ENCODE measurements at places on chromosomes 11 and 22.

- DNase-seq = no peak
Observed at GRCh38 chr22:37559901-37560607, at the start of gene CDC42EP1. TSS of gene CDC42EP1 (plus strand) at chr22:37560480. CDS start at chr22:37566350, 5,870 bp downstream.

GRCh38 chr11:47536915-47537314, 16.0 kb downstream of the CELF1 start:
- no peak for DNase-seq

GRCh38 chr11:19160847-19161246, 40.9 kb downstream of the CSRP3 start:
- DNase-seq = no peak

- DNase-seq = no peak
Observed at GRCh38 chr11:41660585-41660984, 201.1 kb upstream of the LRRC4C start.

- no peak for DNase-seq
Observed at GRCh38 chr11:15956302-15956701, 400.0 kb downstream of the SOX6 start.

DNA sequence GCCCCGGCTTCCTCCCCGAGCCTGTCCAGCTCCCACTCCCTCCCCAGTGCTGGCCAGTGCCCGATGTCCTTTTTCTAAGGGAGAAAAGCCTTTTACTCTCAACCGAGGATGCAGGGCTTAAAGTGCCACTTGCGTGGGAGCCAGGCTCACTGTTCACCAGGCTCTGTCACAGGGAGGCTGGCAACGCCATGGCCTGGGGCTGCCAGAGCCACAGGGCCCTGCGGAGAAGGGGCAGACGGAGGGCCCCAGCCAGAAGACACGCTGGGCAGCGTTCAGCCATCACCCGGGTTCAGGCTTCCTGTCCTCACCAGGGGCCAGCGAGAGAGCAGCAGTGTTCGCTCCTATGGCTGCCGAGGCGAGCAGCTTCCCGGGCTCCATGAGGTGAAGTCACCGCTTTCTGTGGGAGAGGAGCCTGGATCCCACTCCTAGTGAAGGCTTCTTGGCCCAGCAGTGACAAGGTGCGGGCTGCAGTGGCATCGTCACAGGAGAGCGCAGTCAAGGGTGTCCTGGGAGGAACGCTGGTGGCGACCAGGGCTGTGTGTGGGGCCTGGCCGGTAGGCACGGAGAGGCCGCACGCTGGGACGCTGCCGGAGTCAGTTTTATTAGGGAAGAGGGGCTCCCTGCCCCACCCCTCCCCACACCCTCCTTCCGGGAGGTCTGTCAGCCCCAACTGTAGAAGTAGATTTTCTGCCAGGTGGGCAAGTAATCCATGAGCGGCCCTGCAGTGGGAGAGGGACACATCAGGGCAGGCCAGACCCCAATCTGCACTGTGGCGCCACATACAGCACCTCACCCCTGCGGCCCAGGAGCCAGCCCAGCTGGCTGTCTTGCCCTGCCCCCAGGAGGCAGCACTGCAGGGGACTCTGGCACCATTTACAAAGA, 2.8 kb upstream of the FREY1 start:
- no peak for DNase-seq

- no peak for DNase-seq
Observed at GRCh38 chr22:32422062-32422461, 10.0 kb upstream of the RTCB start.

DNA sequence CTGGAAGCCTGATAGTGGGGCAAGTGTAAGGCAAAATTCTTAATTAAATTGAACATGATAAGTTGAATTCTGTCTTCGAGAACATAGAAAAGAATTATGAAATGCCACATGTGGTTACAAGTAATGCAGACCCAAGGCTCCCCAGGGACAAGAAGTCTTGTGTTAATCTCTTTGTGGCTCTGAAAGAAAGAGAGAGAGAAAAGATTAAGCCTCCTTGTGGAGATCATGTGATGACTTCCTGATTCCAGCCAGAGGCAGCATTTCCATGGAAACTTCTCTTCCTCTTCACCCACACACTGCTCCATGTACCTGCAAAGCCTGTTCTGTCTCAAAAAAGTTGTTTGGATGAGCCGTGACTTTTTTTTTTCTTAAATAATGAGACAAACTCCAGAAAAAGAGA, 1.9 kb upstream of the TYR start:
- DNase-seq = no peak

- DNase-seq = no peak
Observed at GRCh38 chr11:47443028-47443700, 5.8 kb downstream of the RAPSN start.

DNA sequence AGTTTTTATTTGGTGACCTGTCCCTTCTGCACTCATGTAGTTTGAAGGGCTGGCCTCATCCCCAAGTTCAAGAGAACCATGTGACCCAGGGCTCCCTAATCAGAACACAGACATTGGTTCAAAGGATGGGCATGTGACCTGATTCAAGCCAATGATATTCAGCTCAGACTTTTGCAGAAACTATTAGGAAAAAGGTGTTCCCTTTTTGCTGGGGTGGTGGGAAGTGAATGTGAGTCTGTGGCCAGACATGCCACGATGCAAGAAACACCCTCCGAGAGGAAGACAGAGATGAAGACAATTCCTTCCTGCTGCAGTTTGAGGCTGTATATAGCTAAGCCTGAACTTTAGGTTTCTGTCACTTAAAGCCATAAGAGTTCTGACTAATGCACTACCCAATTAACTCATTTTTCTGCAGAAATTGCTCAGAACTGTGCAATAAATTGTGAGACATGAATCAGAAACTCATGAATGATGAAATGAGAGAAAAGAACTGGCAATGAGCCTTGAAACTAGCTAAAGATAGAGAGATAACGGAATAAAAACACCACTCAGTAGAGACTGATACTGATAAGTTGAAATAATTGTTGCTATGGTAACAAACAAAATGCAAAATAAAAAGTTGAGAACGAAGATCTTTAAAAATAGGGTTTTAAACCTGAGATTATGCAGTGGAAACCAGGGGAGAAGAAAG, 9.2 kb upstream of the MAPK1 start:
- no peak for DNase-seq

- no peak for DNase-seq
Observed at GRCh38 chr11:101812546-101812945, 102.3 kb upstream of the CEP126 start.

GRCh38 chr11:19723572-19724342, 11.1 kb downstream of the NAV2 start:
- no peak for DNase-seq

DNA sequence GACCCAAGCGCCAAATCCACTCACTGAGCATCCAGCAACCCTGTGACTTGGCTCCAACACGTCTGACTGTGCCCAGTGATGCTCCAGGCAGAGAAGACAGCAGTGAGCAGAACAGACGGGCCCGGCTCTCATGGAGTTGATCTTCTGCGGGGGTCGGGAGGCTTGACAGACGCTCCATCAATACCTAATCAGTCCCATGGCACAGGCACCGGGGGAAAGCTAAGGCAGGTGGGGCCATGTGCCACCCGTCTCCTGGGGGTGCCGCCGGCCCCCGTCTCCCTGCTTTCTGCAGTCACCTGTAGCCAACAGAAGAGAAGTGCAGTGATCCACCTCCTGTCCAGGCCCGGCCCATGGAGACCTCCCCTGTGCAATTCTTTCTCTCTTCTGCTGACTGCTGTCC, 47.5 kb downstream of the LINC01488 start:
- DNase-seq = no peak

DNA sequence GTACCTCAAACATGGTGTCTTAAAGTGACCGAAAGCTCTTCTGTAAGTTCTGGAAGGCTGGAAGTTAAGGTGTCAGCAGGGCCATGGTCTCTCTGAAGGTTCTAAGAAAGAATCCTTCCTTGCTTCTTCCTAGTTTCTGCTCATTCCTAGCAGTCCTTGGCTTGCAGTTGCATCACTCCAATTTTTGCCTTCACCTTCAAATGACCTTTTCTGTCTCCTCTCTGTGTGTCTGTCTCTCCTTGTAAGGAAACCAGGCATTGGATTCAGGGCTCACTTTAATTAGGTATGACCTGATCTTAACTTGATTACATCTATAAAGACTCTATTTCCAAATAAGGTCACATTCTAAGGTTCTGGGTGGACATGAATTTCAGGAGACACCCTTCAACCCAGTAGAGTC, 8.7 kb downstream of the AASDHPPT start:
- DNase-seq = no peak

DNA sequence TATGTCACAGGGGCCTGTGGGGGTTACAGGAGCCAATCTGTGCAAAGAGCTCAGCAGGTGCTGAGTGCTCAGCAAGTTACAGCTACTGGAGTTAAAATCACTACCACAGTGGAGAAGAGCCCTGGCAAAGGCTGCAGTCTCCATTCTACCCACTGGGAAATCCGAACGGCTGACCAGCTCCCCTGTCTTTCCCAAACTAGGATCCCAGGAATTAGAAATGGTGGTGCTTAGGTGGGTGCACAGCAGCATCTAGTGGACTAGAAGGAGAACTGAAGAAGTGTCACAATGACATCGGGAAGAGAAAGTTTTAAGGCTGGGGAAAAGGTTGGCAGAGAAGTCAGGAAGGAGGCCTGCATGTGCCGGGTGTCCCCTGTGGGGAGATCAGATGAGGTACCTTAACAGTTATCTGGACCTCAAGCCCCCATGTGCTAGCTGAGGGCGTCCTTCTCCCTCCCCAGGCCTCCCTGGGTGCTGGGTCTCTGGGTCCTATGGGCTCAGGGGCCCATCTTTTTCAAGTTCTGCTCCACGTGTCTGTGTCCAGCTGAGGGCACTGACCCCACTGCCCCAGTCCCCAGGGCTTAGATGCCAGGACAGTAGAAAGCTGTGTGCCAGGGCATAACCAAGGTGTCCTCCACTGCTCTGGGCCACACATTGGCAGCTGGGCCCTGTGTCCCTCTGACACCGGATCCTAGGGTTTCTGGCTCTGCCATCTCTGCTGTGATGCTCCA, 1.9 kb downstream of the PIWIL3 start:
- no peak for DNase-seq

- DNase-seq = no peak
Observed at GRCh38 chr11:125264100-125265022, 99.8 kb downstream of the PKNOX2 start.

GRCh38 chr11:93579187-93579751, 36.1 kb upstream of the SMCO4 start:
- DNase-seq = no peak

DNA sequence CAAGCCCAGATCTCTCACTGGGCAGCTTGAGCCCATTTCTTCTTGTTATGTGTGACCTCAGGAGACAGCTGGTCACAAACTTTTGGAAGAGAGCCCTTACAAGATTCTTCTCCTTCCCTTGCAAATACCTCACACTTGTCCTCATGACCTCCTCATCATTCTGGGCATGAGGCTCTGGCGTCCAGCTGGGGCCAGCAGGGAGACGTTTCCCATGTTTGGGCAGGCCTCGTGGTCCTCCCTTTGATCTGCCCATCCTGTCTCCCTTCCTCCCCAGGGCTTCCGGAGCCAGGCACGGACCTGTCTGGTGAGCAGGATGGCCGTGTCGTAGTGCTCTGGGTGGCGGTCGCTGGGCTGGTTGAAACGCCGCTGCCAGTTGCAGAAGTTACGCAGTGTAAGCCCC, 9.7 kb downstream of the ADAMTS8 start:
- DNase-seq = no peak

DNA sequence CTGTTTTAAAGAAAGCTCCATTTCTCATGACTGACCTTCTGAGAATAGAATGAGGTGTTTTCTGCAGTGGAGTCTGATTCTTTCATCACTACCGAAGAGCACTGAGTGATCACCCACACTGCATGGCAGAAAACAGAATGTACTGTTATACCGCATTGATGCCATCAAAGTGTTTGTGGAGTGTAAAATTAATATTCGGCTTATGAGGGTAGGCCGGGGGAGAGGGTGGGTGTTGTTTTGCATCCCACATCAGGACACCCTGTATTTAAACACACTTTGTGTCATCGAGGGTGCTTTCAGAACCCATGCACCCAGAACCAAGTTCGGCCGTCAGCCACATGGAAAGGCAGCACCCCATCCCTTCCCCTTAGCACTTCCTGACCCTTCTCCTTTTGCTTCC, 41.3 kb upstream of the ETS1 start:
- no peak for DNase-seq

DNA sequence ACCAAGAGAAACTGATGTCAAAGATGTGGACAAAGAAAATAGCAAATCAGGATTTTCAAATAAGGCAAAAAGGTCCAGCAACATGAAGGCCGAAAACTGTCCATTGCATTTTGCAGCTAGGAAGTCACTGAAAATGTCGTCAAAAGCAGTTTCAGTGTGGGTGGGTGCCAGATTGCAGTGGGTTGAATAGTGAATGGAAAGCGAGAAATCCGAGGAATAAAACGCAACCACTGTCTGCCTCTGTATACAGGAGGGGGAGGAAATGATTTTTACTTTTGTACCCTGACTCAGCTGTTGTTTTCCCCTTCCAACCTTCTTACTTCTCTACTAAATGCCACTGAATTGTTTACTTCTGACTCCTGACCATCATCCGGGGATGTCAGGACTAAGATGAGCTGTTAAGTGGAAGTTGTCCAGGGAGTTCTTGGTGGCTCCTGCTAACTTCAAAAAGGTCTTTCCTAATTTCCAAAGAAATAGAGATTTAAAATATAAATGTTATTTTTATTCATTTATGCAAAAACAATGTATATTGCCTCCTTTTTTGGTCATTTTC, 64.9 kb upstream of the BIRC3 start:
- no peak for DNase-seq

GRCh38 chr22:39432361-39432811, 24.4 kb upstream of the MGAT3 start:
- no peak for DNase-seq

- DNase-seq = no peak
Observed at GRCh38 chr11:81892770-81893635, 840.7 kb downstream of the FAM181B start.

GRCh38 chr22:27136596-27136995, 479.2 kb downstream of the MIAT start:
- no peak for DNase-seq

Measured in B cell (primary cell).